ENCODE measurements at places on chromosomes 2 and 18.

DNA sequence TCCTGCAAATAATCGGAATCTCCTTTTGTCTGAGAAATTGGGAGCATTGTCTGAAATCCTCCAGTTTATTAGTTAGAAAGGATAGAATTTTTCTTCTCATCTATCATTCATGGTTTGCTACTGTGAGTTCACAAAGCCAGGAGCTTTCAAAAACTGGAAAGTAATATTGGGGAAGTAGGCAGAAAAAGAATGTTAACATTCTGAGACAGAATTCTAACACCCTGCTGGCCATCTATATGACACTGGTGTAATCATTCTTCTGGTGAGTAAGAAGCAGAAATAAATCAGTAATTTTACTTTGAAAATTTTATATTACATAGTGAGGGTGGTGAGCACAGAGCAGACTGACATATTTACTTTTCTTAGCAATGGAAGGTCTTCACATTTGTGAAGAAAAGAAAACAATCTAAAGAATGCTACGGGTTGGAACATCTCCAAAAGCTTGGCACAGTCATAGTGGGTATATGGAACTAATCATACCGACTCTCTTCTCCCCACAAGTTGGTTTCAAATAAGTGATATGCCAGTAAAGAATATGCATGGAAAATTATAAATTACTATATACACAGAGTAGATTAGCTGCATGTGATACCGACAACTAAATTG lies 344.9 kb downstream of the LPIN1 start:
- no peak for DNase-seq

- no peak for DNase-seq
Measured at GRCh38 chr2:240392084-240392947, 43.1 kb upstream of the GPC1 start.

GRCh38 chr2:42296226-42296625 lies 64.8 kb downstream of the COX7A2L start:
- no peak for DNase-seq

- DNase-seq, result no peak
Measured at GRCh38 chr18:56770097-56770496, 118.9 kb downstream of the WDR7 start.

DNA sequence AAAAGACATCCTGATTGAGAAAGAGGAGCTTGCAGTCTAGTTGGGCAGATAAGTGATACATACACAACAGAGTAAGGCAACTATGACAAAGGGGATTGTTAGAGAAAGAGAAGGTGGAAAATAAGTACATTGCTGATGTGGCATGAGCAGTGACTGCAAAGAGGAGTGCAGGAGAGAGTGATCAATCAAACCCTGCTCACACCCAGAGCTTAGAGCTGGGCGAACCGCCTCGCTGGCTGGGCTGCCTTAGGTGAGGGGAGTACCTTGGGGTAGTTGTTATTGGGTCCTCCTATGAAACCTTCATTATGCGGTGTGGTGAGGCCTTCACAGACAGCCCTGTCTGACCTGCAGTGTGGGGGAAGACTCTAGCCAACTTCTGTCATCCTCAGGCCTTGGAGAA lies 161.7 kb downstream of the FHOD3 start:
- no peak for DNase-seq

DNA sequence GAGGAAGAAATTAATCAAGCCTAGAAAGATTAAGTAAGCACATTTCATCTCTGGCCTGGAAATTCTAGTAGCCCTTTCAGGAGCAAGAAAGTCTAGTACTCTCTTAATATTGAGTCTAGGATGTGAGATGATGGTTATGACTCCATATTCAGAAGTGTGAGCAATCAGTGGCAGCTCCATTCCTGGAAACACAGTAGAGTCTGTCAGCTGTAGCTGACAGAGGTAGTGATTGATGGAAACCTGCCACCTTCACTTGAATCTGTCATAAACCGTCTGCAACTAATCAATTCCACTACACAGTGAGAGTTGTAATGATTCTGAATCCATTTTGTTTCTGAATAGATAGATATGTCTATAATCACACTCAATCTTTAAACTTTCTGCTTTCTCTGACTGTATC lies 635.1 kb downstream of the IRS1 start:
- DNase-seq, result no peak

GRCh38 chr18:53033128-53033527 lies 693.1 kb downstream of the DCC start:
- no peak for DNase-seq

- DNase-seq, result no peak
Measured at GRCh38 chr2:96205888-96206287, 2.7 kb downstream of the STARD7 start.

- no peak for DNase-seq
Measured at GRCh38 chr2:120203251-120204021, 19.8 kb downstream of the TMEM185B start.

- DNase-seq, result no peak
Measured at GRCh38 chr2:96727431-96727830, 12.4 kb downstream of the LMAN2L start.

DNA sequence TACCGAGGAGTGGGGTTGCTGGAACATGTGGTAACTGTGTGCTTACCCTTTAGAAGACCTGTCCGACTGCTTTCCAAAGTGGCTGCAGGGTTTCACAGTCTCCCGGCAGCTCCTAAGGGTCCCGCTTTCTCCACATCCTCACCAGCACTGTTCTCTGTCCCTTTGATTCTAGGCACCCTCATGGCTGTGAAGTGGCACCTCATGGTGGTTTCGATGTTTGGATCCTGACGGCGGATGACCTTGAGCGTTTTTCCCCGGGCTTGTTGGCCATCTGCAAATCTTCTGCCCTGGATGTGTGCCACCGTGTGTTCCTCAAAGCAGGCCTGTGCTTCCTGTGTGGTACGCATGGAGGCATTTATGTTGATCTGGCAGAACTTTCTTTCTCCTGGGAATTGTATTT lies 292.5 kb upstream of the HDAC4 start:
- DNase-seq, result no peak

- no peak for DNase-seq
Measured at GRCh38 chr18:78085241-78086185, 835.9 kb downstream of the GALR1 start.

GRCh38 chr18:52888014-52888413 lies 548.0 kb downstream of the DCC start:
- no peak for DNase-seq

DNA sequence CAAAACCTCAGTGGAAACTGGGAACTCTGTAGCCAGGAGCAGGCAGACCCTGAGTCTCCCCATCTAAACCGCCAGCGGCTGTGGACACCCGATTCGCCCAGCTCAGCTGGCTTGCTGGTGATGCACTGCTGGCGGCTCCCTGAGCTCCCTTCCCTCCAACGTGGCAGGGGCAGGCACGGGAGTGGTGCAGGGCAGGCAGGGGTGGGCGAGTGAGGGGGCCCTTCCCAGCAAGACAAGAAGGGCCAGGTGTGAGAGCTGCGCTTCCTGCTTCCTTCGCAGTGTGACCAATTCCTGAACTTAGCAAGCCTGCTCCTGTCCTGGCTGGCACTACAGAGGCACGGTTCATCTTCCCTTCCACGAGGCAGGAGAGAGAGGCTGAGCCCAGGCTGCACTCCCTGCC lies 12.3 kb upstream of the SEMA4C start:
- DNase-seq, result no peak

GRCh38 chr2:171404261-171404660 lies 29.5 kb downstream of the METTL8 start:
- DNase-seq, result no peak

- DNase-seq, result no peak
Measured at GRCh38 chr2:39265315-39265714, 21.5 kb upstream of the CDKL4 start.

DNA sequence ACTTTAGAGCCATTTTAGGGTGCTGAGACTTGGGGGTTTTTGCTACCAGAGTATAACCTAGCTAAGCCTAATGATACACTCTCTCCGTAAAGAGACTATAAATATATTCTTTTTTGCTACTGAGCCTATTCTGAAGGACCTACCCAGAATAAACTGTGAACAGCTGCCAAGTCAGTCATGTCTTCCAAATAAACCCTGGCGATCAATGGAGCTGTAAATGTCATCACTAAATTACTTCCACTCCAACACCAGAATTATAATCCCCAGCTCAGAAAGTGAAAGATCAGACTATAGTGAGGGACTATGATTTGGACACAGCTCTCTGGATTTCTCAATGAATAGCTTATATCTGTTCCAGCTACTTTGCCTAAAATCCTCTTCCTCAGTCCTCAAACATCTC lies 178.9 kb downstream of the METTL4 start:
- DNase-seq, result no peak

DNA sequence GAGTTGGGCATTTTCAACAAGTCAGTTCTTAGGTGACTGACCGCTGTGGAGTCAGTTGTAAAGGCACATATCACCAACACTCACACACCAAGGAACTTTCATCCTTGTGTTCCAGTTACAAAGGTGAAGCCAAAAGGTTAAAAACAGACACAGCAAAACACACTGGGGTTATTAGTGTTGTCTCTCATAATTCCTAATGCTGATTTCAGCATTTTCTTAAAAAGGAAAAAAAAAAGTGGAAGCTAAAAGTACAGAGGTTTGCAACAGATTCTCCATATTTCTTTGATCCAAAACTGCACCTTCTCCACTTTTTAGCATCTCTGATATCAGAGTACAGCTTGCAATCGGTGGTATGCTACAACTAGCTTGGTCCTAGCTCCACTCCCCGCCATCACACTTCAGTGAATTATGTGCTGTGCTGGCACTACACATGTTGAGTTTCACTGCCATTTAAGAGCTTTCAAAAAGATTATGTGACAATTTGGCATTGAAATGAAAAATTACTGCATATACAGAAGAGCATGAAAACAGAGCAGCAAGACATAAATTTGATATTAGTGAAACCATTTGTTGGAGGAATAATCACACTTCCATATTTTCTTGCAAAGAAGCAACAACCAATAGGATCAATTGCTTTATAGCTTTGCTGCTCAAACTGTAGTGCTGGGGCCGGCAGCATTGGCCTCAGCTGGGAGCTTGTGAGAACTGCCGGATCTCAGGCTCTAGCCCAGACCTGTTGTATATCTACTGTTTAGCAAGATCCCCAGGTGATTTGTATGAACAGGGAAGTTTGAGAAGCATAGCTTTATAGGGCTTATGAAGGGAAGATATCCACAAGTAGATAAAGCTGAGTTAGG lies 62.3 kb upstream of the DAPL1 start:
- no peak for DNase-seq

- no peak for DNase-seq
Measured at GRCh38 chr2:61693744-61694143, 155.6 kb upstream of the XPO1 start.

DNA sequence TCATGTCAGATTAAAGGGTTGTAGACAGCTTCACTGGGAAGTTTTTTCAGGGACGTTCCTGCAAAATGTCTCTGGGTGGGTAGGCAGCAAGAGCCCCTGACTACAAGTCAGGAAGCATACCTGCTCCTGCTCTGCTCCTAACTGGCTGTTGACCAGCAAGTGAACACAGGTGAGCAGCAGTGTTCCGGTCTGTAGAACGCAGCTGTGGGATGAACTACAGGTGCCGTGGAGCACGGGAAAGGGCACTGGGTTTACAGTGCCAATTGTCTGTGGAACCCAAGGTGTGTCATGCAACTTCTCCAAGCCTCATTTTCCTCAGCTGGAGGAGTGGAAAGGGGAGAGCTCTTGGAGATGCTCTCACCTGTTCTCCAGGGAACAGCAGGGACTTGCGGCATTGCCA lies 6.6 kb downstream of the ASB18 start:
- no peak for DNase-seq

DNA sequence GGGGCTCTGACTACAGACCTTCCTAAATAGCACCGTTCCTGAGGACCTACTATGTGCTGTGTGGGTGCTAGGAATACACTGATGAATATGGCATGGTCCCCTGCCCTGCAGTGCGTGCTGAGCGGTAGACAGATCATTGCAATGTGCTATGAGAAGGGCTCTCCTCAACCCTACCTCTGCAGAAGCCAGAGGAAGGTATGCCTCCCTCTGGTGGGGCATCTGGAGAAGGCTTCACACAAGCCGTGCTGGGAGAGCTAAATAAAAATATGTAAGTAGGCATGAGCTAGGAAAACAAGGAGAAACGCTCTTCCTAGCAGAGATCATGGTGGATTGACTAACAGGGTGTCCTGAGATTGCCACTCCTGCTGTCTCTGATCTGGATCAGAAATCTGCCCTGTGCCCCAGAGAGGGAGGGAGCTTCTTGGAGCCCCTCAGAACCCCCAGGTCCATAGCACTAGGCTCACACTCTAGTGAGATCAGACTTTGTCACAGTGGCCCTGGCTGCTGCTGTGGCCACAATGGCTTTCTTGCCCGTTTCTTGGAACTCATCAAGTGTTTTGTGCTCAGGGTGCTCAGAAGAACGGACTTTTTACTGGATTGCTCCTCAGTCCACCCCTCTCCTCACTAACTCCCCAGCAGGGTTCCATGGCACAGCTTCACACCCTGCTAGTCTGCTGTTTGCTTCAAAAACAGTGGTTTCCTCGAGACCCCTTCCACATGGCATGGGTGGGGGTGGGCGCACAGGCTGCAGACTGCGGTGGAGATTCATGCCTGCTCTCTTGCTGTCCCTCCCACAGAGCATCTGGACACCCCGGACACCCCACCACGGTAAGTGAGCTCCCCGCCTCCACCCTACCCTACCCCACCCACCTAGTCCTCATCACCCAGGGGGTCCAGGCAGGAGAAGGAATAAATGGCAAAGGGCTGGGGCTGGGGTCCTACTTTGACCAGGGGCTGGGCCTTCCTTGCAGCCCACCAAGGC lies 14.2 kb downstream of the SIGLEC15 start:
- peak; percentile 62 for DNase-seq

GRCh38 chr18:56986829-56987228 lies 160.1 kb upstream of the BOD1L2 start:
- no peak for DNase-seq

DNA sequence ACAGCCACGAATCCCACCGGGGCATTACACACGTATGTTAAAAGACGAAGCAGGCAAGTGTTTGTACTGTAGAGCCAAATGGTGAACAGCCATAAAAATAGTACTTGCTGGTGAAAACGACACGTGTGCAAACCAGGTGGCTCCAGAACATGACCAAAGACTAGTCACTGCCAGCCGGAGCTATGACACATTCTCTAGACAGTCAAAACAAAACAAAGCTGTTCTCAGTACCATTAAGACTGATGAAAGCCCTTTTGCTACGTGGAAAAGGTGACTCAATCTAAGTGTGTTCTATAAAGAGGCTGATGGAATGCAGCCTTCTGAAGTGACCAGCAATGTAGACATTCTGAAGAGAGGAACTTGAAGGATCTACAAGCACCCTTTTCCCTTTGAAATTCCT lies 367.7 kb upstream of the NETO1 start:
- no peak for DNase-seq

GRCh38 chr2:173968551-173968950 lies 3.4 kb upstream of the SP3 start:
- no peak for DNase-seq
